ENCODE measurements at places on chromosomes 7 and 10. TPM values are rescaled to one million over a fixed set of nuclear protein-coding genes. Genes with fewer than 3 reads are reported as not detected.
A peak's percentile ranks its signal among the peaks of the same experiment; 100 is the strongest.

PHKG1 gene
- not detected for total RNA-seq

HTR7 gene
- 0.12 TPM for total RNA-seq

OR2A42 gene
- not detected for total RNA-seq

COL13A1 gene
- total RNA-seq, result 1.1 TPM

CPA1 gene
- 0.34 TPM for total RNA-seq

LLCFC1 gene
- not detected for total RNA-seq

RHEB gene
- total RNA-seq, result 273 TPM

CLRN3 gene
- total RNA-seq, result not detected

EPO gene
- not detected for total RNA-seq

CPA2 gene
- not detected for total RNA-seq

AKR1B15 gene
- total RNA-seq, result not detected

DNA sequence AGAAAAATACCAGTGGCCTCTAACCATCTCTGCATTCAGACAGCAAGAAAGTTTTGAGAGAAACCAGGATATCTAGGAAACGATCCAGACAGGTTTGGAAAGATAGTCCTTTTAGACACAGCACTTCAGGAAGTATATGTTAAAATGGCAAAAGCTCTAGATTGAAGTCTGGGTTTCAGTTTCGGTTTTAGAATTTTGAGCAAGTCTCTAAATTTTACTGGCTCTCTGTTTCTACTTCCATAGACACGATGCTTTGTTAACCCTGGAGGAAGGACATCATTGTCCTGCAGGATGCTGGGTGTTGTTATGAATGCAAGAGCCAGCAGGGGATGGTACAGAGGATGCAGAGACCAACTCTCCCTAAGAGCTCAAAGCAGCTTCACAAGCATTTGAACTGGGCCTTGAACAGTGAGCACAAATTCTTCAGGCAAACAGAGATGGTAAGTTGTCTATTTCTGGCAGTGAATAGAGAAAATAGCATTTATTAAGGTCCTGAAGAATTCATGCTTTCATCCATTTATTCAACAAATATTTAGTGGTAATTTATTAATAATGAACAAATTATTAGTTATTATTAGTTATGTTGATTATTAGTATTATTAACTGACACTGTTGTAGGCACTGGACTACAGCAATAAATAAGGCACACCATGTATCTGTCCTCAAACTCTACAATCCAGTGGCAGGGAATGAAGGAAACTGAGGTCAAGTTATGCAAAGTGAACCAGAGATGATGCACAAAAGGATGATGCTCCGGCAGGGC is 152.7 kb upstream of the NRP1 start:
- DNase-seq, result peak; percentile 17

DNA sequence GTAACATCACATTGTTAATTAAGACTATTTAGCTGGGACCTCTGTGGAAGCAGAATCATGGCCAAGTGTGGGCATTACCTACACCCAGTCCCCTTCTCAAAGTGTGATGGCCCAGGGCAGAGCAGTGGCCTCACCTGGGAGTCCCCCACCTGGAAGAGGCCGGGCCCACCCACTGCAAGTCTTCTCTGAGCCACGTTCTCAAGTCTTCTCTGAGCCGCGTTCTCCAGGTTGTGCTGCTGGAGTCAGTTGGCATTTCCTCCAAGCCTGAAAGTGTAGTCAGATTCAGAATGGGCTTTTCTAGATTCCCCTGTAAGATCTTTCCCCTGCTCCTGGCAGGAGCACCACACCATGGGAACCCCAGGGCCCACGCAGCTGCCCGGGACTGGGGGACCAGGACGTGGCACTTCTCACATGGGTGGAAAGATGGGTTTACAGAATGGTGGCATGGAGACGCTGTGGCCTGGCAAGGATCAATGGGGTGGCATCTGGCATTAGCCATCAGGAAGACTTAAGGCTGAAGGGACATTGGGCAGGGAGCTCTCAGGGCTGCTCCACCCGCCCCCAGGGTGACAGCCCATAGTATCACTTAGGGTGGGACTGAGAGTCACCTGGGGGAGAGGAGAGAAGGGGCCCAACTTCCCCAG is 68.0 kb downstream of the MKI67 start:
- no peak for DNase-seq

DNA sequence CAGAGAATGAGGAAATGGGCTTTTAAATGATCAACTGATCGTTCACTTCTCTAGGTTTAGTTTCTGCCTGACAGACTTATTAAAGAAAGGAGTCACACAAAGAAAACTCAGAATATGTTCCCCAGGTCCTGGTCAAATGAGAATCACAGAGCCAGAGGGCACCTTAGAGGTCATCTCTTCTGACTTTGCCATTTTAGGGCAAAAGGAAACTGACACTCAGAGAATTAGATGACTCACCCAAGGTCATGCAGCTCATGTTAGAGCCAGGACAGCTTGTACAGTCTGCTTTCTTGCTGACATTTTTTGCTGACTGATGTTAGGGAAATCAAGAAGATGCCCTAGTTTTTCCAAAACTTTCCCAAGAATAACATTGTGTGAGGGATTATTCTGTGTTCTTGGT is 312.7 kb upstream of the SP8 start:
- DNase-seq, result peak; percentile 21

GRCh38 chr7:142851919-142852318 is 3.0 kb upstream of the EPHB6 start:
- no peak for DNase-seq

GRCh38 chr10:71038921-71039320 is 150.6 kb upstream of the PCBD1 start:
- no peak for DNase-seq

- DNase-seq, result no peak
Measured at GRCh38 chr7:150382123-150382843, 3.2 kb downstream of the ZNF775 start.

- peak; percentile 61 for DNase-seq
Measured at GRCh38 chr7:131583430-131583829, 27.0 kb upstream of the PODXL start.

GRCh38 chr7:4103352-4104091 is 578.6 kb upstream of the FOXK1 start:
- DNase-seq, result peak; percentile 33

DNA sequence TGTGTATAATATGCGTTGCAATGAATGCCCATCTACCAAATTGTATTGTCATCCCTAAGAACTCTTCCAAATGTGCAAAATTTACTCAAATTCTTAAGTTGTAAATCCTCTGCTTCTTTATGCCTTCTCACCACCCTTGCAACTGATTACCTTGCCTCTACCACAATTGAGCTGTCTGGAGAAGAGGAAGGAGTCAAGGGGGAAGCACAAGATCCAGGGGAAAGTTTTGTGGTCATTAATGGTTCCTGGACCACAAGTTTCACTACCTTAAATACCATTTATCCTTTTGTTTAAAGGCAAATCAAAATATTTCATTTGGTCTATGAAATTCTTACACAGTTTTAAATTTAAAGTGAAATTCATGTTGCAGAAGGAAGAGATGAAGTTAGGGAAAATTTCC is 16.7 kb downstream of the CRPPA start:
- no peak for DNase-seq

- no peak for DNase-seq
Measured at GRCh38 chr10:119031496-119032059, 2.1 kb downstream of the NANOS1 start.

- DNase-seq, result no peak
Measured at GRCh38 chr10:78475437-78475836, 441.8 kb downstream of the RPS24 start.

DNA sequence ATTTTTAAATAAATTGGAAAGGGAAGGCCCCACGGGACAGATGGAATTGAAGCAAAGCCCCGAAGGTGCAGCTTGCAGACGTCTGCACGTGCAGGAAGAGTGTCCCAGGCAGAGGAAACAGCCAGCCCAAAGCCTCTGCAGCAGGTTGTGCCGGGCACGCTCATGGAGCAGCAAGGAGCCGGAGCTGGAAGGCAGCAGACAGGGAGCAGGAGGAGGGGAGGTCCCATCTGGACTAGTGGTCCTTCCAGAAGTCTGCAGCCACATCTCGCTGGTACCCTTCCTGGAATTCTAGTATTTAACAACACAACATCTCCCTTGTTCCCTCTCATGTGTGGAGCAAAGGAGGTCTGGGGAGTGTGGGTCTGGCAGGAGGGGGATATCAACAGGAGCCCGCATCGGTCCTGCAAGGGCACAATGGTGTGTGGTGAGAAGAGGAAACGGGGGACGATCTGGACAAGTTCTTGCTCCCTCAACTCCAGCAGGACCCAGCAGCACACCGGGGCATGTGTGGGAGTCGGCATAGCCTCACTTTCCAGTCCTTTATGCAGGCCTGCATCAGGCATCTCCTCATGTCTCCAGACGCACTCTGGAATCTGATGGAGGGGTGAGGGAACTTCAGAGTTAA is 169.3 kb downstream of the GRID1 start:
- no peak for DNase-seq

GRCh38 chr10:73232887-73233286 is 14.2 kb downstream of the DNAJC9 start:
- DNase-seq, result no peak

DNA sequence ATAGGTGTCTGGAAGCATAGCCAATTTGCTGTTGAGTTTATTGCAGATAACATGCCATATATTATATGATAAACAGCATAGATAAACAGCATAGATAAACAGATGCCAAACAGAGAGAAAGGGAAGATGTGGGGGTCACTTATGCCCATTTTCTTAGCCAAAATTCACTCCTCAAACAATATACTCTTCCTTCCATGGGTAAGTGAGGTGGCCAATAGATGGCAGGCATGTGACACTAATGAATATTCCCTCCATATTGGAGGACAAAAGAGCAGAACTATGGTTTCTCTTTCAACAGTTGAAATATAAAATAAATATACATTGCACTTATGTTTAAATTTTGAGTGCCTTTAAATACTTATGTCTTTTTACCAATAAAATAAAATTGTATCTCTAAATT is 1212.8 kb downstream of the REEP3 start:
- peak; percentile 16 for DNase-seq

- DNase-seq, result no peak
Measured at GRCh38 chr10:64014281-64014680, 493.1 kb downstream of the REEP3 start.

- peak; percentile 92 for DNase-seq
Measured at GRCh38 chr10:22618078-22618785, 96.1 kb downstream of the PIP4K2A start.
